ENCODE measurements at places on chromosomes 5 and 9.

DNA sequence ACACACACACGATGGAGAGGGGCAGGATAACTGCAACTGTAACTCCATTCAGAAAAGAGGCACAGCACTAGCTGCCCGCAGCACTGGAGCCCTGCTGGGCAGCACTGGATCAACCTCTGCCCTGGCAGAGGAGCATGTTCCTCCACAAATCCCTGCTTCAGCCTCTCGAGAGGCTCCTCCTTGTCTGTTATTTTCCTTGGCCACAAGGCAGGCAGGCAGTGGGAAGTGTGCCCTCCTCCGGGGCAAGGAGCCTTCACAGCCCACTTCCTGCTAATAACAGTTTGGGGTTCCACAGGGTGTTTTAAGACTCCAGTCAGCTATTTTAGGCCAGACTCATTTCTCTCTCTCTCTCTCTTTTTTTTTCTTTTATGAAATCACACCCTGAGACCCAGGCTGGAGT lies 11.8 kb downstream of the FXN start:
- DNase-seq, result no peak

DNA sequence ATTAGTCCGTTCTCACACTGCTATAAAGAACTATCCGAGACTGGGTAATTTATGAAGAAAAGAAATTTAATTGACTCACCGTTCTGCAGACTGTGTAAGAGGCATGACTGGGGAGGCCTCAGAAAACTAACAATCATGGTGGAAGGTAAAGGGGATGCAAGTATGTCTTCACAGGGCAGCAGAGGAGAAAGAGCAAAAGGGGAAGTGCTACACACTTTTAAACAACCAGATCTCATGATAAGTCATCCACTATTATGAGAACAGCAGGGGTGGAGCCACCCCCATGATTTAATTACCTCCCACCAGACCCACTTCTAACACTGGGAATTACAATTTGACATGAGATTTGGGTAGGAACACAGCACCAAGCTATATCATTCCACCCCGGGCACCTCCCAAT lies 26.6 kb downstream of the FST start:
- no peak for DNase-seq

DNA sequence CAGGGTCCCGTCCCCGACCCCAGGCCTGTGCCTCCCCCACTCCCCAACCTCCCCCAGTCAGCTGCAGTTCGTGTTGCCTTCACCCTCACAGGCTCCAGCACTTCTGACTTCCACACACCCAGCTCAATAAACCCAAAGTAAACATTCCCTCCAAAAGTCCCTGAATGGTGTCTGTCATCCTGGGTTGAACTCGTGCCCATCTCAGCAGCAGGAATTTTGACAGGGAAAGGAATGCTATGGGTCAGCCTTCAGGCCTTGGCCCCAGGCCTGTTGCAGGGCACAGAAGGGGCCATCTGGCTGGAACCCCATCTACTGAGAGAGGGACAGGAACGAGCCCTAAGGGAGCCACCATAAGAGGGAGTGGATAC lies 29.6 kb upstream of the CNOT6 start:
- DNase-seq, result no peak

- no peak for DNase-seq
Observed at GRCh38 chr9:4070266-4070665, 229.6 kb downstream of the GLIS3 start.

GRCh38 chr9:16119261-16120230 lies 566.7 kb downstream of the CCDC171 start:
- no peak for DNase-seq

GRCh38 chr5:10201223-10201868 lies 48.3 kb downstream of the ATPSCKMT start:
- DNase-seq, result no peak

GRCh38 chr9:123375469-123376132 lies 19.6 kb downstream of the CRB2 start:
- peak; percentile 62 for DNase-seq

DNA sequence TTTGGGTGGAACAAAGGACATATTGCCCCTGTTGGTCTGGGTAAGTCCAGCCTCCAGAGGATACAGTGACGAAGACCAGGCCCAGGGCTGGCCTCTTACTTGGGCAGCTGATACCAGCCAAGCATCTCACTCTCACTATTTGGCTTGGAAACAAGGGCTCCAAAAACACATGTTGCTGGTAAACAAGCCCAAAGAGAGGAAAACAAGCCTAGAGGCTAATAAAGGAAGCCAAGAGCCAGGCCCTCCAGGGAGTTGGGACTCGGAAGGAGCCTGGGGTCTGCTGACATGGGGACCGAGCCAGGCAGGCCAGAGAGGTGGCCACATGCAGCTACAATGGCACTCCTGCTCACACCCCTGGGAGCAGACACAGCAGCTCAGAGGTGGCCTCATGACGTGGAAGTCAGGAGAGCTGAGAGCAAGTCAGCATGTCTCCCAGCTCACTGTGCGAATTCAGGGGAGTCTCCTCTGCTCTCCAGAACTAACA lies 5.7 kb downstream of the SPARC start:
- DNase-seq, result no peak

DNA sequence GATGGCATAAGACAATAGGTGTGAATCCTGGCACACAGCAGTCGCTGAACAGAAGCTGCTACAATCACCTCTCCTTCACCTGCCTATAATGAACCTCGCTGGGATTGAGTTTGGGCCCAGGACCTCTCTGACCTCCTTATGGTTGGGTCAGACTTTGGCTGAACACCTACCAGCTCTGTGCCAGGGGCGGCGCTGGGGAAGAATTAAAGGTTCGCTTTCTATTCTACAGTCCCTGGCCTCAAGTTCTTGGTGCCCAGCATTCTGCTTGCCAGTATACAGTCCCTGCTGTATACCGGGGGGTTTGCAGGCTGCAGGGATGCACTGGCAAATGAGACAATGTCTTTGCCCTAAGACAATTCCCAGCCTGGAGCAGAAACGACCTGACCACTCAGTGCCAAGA lies 895 bp upstream of the STRBP start:
- no peak for DNase-seq

- DNase-seq, result no peak
Observed at GRCh38 chr9:17116400-17116837, 18.4 kb upstream of the CNTLN start.

DNA sequence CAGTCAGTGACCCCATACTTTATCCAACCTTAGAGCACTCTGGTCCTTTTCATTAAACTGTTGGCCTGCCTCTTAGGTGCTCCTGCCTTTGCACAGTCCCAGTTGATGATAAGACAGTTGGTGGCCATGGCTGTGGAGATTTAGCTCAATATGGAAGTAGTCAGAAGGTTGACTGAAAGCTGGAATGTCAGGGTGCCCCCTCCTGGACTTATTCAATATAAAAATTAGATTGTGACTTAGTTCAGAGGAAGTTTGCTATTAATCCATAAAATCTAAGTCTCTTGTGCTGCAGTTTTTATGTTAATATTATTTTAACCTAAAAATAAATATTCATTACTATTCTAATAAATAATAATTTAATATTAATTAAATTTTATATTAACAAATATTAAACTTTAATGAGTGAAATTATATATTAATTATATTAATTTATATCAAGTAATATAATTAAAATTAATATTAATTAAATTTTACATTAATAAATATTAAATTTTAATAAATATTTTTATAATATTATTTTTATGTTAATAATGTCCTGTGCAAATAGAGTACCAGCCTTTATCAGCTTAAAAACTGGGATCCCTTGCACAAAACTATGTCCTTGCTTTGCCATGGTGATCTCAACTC lies 77.7 kb upstream of the ADAMTSL1 start:
- DNase-seq, result no peak

- no peak for DNase-seq
Observed at GRCh38 chr9:14813336-14814248, 91.1 kb upstream of the CER1 start.

GRCh38 chr5:40619421-40619820 lies 60.3 kb upstream of the PTGER4 start:
- DNase-seq, result no peak

DNA sequence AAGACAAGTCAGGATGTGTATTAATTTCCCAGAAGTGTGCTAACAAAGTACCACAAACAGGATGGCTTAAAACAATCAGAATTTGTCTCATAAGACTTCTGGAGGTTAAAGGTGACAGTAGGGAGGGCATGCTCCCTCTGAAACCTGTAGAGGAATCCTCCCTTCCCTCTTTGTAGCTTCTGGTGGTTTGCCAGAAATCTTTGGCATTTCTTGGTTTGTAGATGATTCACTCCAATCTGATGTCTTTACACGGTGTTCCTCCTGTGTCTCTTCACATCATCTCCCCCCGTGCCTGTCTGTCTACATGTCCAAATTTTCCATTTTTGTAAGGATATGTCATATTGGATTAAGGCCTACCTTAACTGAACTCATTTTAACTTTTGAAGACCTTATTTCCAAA lies 471.5 kb downstream of the ZNF608 start:
- DNase-seq, result no peak

DNA sequence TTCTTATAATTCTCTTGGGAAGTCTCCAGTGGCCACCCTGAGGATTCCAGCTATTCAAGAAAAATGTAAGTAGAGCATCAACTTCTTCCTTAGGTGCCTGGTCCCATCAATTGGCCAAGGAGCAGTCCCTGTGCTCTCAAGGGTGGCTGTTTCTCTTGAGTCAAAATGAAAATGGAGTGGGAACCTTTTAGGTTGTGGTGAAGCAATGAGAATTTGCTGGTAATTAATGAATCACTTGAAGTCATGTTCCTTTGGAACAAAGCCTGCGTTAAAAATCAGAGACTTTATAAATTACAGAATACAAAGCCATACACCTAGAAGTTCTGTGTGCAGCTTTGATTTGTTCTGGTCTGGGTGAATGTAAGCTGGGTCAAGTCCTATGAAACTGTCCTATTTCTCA lies 48.9 kb downstream of the IL31RA start:
- no peak for DNase-seq

GRCh38 chr9:98929895-98930341 lies 13.8 kb upstream of the COL15A1 start:
- DNase-seq, result no peak

DNA sequence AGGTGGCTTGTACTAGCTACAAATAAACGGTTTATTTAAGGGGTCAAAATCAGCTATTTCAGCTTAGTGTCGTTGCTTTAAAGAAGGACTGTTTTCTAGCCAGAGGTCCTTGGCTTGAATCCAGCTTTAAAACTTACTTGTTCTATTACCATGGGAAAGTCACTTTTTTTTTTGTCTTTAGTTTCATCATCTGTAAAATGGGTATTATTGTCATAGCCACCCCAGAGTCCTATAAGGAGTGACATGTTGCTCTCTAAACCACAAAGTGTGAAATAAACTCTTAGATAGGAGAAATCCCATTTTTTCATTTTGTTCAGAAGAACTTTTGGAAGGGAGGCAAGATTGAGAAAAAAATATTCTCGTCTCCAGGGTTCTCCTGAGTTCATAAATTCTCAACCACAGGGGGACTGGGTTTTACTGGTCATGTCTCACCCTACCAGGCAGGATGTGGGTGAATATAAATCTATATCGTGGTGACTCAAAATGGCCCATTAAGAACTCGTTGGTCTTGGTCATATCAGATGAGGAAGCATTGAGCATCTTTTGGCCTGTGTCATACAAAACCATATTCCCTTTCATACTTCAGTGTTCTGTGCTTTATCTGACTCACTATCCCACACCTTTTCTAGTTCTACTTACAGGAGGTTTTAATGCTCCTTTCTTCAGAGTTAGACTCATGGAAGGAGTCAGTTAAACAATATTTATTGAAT lies 202.7 kb upstream of the NR3C1 start:
- no peak for DNase-seq

GRCh38 chr5:52476346-52476745 lies 311.4 kb upstream of the ITGA1 start:
- DNase-seq, result no peak

DNA sequence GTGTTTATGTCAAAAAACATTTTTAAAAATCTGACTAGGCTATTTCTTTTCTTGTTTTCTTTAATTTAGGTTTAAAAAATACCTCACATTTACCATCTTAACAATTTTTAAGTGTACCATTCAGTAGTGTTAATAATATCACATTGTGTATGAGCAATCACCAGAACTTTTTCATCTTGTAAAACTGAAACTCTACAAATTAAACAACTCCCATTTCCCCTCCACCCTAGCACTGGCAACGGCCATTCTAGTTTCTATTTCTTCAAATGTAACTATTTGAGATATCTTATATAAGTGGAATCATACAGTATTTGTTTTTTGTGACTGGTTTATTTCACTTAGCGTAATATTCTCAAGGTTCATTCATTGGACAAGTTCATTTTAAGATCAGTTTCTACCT lies 27.7 kb downstream of the PLCXD3 start:
- DNase-seq, result no peak

GRCh38 chr9:133429641-133430161 lies 7.5 kb downstream of the ADAMTS13 start:
- peak; percentile 57 for DNase-seq

DNA sequence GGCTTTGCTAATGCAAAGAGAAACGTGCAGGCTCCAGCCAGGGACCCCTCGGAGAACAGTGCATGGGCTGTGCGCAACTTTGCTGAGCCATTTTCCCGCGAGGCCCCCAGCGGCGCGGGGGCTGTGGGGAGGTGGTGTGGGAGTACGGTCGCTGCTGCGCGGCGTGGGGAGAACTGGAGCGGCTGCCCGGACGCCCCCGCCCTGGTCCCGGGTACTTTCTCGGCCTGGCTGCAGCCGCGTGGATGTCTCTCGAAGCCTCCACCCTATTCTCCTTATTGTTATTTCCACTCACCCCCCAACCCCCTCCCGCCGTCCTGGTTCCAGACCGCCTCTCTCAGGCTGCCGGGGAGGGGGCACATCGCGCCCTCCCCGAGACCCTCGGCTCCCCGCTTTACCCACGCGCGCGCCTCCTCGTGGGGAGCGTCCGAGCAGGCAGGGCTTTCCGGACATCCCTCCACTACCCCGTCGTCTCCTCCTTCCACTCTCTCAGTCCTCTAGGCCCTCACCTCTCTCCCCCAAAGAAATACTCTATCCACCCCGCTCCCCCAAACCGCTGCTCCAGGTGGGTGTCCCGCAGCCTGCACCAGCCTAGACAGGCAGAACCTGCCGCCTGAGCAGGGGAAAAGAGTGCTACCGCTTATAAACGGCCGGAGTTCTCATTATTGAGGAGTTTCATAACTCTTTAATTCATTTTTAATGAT lies 68.6 kb upstream of the TBCA start:
- no peak for DNase-seq

DNA sequence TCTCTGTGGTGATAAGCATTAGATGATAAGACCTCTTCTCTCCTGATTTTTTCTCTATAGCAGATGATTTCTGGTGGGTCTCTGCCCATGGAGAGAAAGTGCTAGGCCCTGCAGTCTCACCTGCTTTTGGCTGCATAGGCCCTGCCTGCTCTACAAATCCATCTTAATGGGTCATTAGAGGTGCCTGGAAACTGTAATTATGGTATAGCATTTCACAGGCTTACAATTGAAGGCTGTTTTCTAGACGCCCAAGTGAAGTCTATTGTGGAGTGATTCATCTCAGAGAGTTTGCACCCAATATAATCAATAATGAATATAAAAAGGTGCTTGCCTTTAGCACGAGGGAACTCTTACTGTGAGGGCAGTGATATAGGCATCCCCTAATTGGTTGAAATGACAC lies 33.8 kb downstream of the NEUROG1 start:
- no peak for DNase-seq

DNA sequence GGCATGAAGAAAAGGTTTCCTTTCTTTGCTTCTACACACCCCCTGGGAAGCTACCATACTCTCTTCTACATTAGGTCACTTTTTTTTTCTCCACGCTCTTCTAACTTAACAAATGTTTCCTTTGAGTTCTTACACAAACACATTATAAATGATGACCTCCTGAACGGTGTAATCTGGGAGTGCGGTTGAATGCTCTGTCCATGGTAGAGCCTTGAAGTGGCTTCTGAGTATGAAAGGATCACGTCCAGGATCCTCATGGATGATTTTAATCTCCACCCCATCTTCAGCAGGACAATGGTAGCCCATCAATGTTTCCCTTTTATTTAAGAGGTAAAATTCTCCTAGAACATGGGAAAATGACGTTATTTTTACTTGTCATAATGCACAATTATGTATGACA lies 587.3 kb downstream of the SEMA5A start:
- no peak for DNase-seq
